ENCODE measurements at places on chromosomes 5 and 9.
A peak's percentile ranks its signal among the peaks of the same experiment; 100 is the strongest.

GRCh38 chr5:14238272-14238671 lies 95.1 kb downstream of the TRIO start:
- no peak for DNase-seq

- no peak for DNase-seq
Measured at GRCh38 chr9:113348437-113348836, 904 bp upstream of the BSPRY start.

GRCh38 chr5:95859661-95860060 lies 37.1 kb upstream of the GLRX start:
- no peak for DNase-seq

DNA sequence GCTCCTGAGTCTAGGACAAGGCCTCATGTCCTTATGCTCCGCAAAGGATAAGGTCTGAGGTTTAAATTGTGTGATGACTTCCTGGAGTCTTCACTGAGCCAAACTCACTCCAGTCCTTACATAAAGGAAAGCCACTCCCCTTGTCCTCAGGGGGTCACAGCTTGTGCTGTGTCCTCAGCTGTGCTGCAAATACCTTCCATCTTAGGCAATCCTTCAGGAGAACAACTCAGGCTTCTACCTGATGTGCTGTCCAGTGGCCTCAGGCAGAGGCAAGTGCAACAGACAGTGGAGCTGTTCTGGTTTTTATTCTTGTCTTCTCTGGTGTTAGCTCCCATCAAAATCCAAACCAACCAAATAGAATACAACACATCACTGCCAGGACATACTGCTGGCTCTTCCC lies 151.5 kb downstream of the TAF11L14 start:
- DNase-seq: no peak

GRCh38 chr9:23543419-23543818 lies 282.6 kb downstream of the ELAVL2 start:
- DNase-seq: no peak

- DNase-seq: no peak
Measured at GRCh38 chr5:96374653-96375052, 58.4 kb downstream of the PCSK1 start.

GRCh38 chr5:96175090-96175489 lies 213.4 kb upstream of the ELL2 start:
- DNase-seq: no peak

- DNase-seq: peak; percentile 99
Measured at GRCh38 chr9:127715470-127716337, at the start of the genes PTRH1 and TTC16. TSS of gene PTRH1 (minus strand) at chr9:127715663. CDS start at chr9:127715639, 24 bp downstream. TSS of gene TTC16 (plus strand) at chr9:127716079. CDS start at chr9:127716146, 67 bp downstream.

GRCh38 chr5:59856358-59856757 lies 37.2 kb downstream of the PDE4D start:
- DNase-seq: no peak

DNA sequence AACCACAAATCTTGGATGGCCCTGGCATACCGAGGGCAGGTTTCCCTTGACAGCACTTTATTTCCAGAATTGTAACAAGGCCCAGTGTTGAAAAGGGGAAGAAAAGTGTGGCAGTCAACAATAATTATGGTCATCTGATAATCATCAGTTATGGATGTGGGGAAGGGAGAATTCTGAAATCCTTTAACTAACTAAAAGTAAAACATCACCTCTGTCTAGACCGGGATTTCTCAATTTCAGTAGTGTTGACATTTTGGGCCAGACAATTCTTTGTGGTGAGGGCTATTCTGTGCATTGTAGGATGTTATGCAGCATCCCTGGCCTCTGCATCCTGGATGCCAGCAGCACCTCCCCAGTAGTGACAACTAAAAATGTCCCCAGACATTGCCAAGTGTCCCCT lies 140.4 kb downstream of the PSAT1 start:
- DNase-seq: no peak

GRCh38 chr5:14983666-14984441 lies 112.3 kb upstream of the ANKH start:
- DNase-seq: no peak

GRCh38 chr5:156479849-156480248 lies 152.9 kb downstream of the SGCD start:
- peak; percentile 69 for DNase-seq

- DNase-seq: no peak
Measured at GRCh38 chr5:172494630-172495505, 40.5 kb upstream of the SH3PXD2B start.

GRCh38 chr5:175668006-175668405 lies 10.1 kb downstream of the HRH2 start:
- no peak for DNase-seq

Data from activated T-cell treated with anti-CD3 and anti-CD28 coated beads, Interleukin-2, amount 50 U/mL, for 72 hours (primary cell).